ENCODE measurements at places on chromosomes 5 and 9.

DNA sequence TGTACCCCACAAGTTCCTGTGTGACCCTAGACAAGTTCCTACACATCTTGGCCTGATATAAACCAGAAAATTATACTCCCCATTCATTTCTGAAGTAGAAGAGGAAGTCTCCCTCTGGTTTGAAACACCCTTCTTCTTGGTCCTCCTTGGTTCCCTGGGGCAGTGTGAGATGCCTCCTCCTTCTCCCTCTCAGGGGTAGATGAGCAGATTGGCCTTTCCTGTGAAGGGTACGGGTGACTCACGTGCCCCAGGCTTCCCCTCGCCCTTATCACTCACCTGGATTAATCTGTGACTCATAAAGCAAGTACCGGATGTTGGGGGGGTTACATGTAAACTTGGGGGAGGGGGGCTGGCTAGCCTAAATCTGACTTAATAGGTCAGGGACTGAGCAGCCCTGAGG is 11.1 kb upstream of the AQP3 start:
- peak; percentile 50 for DNase-seq

- no peak for DNase-seq
Measured at GRCh38 chr5:37931541-37931940, 91.7 kb upstream of the GDNF start.

- no peak for DNase-seq
Measured at GRCh38 chr5:143693651-143694252, 118.2 kb upstream of the HMHB1 start.

DNA sequence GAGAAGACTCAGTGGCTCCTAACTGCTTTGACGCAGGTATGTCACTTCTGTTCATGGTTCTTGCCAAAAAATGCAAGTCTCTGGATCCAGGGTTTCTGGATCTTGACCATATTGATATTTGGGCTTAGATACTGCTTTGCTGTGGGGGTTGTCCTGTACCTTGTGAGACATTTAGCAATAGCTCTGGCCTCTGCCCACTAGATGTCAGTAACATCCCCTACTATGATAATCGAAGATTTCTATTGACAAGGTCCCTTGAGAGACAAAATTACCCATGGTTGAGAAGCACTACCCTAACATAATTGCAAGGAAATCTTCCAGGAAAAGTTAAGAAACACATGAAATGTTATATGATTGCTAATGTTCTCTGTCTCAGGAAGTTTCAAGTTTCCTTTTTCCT is 285.4 kb downstream of the TMEM232 start:
- DNase-seq: no peak

DNA sequence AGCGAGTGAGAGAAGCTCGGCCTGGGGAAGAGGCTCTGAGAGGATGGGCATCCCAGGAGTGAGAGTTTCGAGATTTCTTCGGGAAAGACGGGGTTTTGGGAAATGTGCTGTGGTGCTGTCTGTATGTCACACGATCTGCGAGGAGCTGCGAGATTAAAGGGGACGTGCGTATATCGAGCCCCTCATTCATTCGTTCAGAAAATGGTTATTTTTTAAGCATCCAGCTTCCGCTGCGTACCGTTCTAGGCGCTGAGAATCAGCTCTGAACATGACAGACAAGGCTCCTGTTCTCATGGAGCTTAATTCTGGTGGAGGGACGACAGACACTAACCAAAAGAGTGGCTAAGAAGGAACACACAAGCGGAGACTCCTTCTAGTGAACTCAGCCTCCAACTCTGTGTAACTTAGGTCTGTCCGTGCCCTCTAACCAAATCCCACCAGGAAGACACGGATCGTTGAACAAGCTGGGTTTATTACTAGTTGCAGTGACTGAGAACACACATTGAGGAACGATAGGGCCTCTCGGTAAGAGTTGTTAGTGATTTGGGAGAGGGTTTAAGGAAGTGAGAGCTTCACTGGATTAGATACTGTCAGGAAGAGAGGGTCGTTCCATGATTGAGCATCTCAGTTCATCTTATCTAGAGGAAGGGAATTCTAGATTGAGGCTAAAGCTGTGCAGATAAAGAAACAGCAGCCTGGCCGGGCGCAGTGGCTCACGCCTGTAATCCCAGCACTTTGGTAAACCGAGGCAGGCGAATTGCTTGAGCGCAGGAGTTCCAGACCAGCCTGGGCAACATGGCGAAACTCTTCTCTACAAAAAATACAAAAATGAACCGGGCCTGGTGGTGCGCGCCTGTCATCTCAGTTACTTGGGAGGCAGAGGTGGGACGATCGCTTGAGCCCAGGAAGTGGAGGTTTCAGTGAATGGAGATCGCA is 1.0 kb upstream of the FBXW11 start:
- no peak for DNase-seq

DNA sequence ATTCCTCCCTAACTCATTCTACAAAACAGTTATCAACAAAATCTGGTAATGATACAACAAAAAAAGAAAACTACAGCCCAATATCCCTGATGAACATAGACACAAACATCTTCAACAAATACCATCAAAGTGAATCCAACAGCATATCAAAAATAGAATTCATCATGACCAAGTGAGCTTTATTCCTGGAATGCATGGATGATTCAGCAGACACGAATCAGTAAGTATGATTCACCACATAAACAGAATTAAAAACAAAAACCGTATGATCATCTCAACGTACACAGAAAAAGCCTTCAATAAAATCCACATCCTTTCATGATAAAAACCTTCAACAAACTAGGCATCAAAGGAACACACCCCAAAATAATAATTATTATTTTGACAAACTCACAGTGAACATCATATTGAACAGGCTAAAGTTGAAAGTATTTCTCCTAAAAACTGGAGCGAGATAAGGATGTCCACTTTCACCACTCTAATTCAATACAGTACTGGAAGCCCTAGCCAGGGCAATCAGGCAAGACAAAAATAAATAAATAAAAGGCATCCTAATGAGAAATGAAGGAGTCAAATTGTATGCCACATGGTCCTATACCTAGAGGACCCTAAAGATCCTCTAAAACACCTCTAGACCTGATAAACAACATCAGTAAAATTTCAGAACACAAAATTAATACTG is 305.1 kb upstream of the RGMB start:
- DNase-seq: peak; percentile 49

DNA sequence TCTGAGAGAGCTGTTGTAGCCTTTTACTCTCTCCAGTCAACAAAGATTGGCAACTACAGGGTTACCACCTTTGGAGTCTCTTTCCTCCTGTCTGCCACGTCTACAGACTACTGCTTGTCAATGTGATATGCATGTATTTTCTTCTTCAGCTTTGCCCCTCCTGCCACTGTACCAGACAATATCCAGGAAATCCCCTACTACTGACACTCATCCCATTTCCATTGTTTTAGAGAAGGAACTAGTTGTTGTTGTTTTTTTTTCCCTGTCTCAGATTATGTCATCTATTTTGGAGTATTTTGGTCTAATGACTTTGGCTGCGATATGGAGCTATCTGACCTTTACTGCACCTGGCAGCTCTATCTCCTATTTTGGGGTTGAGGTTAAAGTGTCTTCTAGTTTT is 50.1 kb upstream of the MACIR start:
- DNase-seq: no peak

DNA sequence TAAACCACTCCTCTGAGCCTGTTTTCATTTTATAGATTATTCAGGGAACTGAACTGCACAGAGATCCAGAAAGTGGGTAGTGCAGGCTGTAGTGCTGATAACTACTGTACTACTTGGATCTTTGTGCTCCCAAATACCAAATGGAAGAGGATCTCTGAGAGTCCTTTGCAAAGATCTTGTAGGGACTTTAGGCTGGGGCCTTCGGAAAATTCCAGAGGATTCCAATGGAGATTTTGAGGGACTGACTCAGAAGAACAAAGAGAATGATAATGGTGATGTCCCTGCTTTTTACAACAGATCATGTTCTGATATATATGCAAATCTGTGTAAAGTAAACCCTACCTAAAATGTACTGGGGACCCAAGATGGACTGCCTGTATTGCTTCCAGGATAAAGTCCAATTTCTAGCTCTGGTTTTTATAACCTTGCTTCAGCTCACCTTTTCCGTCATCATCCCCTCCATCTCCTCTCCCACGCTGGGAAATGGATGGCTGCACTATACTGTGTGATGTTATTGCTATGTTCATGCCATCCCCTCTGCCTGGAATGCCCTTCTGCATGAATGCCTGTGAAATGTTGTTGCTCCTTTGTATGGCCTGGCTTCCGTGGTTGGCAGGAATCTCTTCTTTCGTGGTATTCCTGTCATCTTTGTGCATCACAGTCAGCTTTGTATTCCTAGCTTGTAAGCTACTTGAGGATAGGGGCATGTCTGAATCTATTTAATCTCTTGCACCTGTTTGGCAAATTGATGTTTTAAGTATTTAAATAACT is 9.7 kb upstream of the PSMD5 start:
- DNase-seq: no peak

GRCh38 chr5:172852490-172853354 is 18.7 kb downstream of the ERGIC1 start:
- DNase-seq: no peak

GRCh38 chr5:74420220-74420619 is 220.3 kb downstream of the ENC1 start:
- DNase-seq: no peak

- no peak for DNase-seq
Measured at GRCh38 chr5:34998058-34998789, 49.5 kb downstream of the AGXT2 start.

DNA sequence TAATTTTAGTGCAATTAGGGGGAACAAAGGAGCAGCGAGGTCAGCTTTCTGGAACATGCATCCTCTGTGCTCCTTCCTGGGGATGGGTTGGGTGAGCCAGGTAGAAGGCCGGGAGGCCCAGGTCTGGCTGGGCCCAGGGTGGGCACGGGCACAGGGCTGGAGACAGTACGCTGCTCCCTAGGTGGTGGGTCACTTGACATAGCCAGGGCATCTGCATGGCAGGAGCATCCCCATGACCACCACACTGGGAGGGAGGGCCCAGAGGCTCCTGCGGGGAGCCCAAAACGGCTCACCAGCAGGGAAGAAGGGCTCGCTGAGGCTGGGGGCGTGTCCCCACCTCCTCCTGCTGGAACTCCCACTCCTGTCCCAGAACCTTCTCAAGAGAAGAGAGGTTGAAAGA is 216.8 kb downstream of the NXNL2 start:
- DNase-seq: no peak

GRCh38 chr9:23596913-23597634 is 229.0 kb downstream of the ELAVL2 start:
- no peak for DNase-seq

- DNase-seq: peak; percentile 79
Measured at GRCh38 chr9:26955921-26956859, at the start of gene IFT74. TSS of gene IFT74 (plus strand) at chr9:26956412. CDS start at chr9:26961968, 5,556 bp downstream.

Measured in epithelial cell of prostate (primary cell).